ENCODE measurements at places on chromosomes 4 and X.

DNA sequence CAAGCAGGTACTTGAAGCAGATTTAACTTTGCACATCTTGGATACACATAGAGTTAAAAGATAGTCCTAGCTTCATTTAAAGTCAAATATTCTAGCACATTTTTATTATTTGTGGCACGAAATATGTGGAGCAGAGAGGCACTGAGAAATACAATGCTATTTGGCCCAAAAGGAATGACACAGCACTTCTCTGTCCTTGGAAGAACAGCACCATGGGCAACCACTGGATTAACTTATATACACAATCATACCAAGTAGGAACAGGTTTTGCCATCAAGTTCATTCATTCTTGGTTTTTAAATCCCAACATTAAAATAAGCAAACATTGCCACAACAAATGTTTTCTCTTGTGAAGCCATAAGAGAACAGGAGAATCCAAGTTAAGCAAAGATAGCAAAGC is 924 bp upstream of the ENAM start:
- no peak for DNase-seq

- no peak for DNase-seq
Measured at GRCh38 chr4:182800216-182800515, 117.0 kb downstream of the DCTD start.

GRCh38 chr4:156672492-156673305 is 298.9 kb downstream of the PDGFC start:
- DNase-seq = peak; percentile 26

- no peak for DNase-seq
Measured at GRCh38 chr4:100889401-100889800, 371.6 kb upstream of the EMCN start.

DNA sequence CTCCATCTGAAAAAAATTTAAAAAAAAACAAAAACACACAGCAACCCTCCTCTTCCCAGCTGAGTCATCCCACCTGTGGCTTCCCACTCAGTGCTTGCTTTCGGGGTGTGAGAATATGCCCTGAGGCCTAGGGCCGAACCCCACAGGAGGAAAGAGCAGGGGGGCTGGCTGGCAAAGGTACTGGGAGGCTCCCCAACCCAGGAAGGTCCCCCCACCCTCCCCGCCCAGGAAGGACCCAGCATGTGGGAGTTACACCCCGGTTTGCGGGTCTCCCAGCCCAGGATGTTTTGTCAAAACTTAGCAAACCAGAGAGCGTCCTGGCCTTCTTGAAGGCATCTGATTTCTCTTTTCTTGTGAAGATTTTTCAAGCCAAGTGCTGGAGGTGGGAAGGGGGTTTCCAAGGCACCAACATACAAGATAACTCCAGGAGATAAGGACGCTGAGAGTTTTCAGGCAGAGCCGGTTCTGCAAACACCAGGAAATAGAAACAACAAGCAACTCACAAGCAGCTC is 25.7 kb upstream of the CSF2RA start:
- no peak for DNase-seq

- DNase-seq = no peak
Measured at GRCh38 chr4:41119867-41120295, 94.5 kb downstream of the APBB2 start.

DNA sequence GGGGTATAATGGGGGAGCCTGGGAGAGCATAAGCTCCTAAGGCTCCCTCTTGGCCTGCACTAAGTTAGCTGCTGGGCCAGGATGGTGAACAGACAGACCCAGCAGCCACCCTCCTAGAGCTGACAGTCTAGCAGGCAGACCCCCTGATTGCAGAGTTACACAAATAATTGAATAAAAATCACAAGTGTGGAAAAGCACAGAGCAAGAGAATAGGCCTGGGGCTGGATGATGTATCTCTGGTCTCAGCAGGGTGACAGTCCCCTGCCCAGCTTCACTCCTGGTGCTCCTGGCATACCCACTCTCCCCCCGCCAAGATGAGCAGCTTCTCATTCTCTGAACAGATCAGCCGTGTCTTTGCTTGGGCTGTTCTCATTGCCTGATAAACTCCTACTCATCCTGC is 86.1 kb upstream of the STX18 start:
- DNase-seq = no peak

GRCh38 chr4:107210450-107211239 is 174.5 kb upstream of the DKK2 start:
- DNase-seq = no peak

- DNase-seq = no peak
Measured at GRCh38 chr4:2935762-2936743, 27.2 kb downstream of the NOP14 start.

GRCh38 chr4:88759895-88760290 is 62.3 kb upstream of the NAP1L5 start:
- DNase-seq = no peak

DNA sequence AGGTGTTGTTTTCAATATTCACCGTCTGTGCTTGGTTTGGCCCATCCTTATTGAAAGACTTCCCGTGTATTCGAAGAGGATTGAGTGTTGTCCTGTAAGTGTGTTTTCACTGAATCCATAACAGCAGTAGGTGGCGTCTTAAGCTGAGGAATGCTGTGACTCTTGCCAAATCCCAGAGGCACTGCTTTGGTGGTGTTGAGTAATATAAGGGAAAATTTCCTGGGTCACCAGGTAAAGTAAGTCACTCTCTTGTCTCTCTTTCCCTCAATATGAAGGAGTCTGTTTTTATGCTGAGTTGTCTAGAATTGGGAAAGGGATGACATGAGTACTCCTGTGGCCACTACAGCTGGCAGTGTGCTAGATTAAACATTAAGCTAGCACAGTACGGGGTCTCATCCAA is 146.7 kb upstream of the ZXDB start:
- no peak for DNase-seq

- DNase-seq = no peak
Measured at GRCh38 chrX:2955281-2955680, 26.1 kb upstream of the ARSD start.

DNA sequence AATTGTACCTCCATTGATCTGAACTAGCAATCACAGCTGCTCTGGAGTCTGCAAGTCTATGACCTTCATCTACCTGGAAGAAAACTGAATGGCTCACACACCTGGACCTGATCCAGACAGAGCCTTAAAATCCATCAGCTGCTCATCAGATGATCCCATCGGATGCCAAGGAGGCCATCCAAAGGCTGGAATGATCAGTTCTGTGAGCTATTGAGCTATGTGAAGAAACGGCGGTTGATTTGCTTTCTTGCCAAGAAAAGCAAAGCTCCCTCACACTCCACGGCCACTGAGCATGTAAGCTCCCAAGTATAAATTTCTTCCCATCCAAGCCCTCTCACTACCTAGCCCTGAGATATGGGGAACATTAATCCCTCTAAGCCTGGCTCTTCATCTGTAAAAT is 63.1 kb downstream of the RELL1 start:
- no peak for DNase-seq

- no peak for DNase-seq
Measured at GRCh38 chr4:144366425-144366824, 225.9 kb upstream of the GYPA start.

GRCh38 chr4:26489101-26489985 is 941 bp downstream of the CCKAR start:
- DNase-seq = no peak

GRCh38 chr4:1293991-1294390 is 4.3 kb downstream of the MAEA start:
- no peak for DNase-seq

- no peak for DNase-seq
Measured at GRCh38 chr4:107044170-107044569, 8.1 kb upstream of the DKK2 start.

- no peak for DNase-seq
Measured at GRCh38 chrX:44507292-44507691, 35.4 kb downstream of the FUNDC1 start.

GRCh38 chr4:19063662-19064061 is 1042.1 kb upstream of the LCORL start:
- DNase-seq = no peak

DNA sequence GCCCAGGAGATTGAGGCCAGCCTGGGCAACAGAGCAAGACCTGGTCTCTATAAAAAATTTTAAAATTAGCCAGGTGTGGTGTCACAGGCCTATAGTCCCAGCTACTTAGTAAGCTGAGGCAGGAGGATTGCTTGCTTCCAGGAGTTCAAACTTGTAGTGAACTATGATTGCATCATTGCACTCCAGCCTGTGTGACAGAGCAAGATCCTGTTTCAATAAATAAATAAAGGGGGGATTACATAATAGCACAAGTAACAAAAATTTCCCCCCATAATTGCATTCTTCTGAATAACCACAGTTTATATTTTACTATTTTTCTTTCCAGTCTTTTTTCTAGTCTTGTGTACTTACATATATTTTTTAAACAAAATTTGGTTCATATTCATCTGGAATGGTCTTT is 135.6 kb downstream of the CHIC2 start:
- no peak for DNase-seq

GRCh38 chrX:136121788-136122187 is 25.5 kb upstream of the FHL1 start:
- no peak for DNase-seq

GRCh38 chr4:59180161-59180560 is 2020.0 kb upstream of the ADGRL3 start:
- no peak for DNase-seq

- no peak for DNase-seq
Measured at GRCh38 chr4:30294295-30294694, 425.9 kb upstream of the PCDH7 start.

- peak; percentile 70 for DNase-seq
Measured at GRCh38 chrX:153554519-153555167, 37.2 kb downstream of the ATP2B3 start.

DNA sequence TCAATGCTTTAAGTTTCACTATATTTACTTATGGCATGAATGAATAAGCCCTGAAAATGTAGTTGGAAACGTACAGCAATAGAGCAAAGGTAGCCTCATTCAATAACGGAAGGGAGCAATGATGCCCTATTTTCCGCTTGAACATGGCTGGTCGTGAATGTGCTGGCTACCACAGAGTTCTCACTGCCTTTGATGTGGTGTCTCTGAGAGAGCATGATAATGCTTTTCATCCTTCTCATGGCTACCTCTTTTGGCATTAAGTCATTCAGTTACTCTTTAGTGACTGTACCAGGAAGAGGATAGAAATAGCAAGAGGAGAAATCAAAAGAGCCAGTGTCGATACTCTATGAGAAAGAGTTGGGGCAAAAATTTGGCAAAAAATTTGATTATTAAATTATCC is 308.0 kb downstream of the PPP3CA start:
- no peak for DNase-seq

GRCh38 chr4:29708473-29708872 is 1011.7 kb upstream of the PCDH7 start:
- no peak for DNase-seq

DNA sequence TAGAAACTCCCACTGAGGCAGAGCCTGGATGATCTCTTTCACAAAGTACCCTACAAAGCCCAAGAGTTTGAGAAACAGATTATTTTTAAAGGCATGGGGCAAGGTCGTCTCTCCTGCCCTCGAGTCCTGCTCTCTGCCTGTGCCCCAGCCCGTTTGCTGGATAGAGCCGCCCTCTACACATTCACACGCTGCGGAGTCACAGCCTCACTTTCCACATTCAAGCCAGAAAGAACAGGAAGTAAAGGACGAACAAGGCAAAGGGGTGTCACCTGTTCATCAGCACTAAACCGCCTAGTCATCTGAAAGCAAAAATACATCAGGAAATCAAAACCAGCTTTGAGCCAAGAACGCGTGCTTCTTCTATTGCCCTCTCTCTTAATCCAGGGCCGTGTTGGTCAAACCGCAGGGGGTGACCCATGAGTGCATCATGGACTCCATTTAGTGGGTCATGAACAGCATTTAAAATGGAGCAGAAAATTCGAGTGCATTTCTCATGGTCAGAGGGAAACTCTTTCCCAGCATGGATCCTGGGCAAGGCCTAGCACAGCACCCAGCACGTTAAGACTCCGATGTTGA is 83.4 kb downstream of the PHKA2 start:
- DNase-seq = no peak

DNA sequence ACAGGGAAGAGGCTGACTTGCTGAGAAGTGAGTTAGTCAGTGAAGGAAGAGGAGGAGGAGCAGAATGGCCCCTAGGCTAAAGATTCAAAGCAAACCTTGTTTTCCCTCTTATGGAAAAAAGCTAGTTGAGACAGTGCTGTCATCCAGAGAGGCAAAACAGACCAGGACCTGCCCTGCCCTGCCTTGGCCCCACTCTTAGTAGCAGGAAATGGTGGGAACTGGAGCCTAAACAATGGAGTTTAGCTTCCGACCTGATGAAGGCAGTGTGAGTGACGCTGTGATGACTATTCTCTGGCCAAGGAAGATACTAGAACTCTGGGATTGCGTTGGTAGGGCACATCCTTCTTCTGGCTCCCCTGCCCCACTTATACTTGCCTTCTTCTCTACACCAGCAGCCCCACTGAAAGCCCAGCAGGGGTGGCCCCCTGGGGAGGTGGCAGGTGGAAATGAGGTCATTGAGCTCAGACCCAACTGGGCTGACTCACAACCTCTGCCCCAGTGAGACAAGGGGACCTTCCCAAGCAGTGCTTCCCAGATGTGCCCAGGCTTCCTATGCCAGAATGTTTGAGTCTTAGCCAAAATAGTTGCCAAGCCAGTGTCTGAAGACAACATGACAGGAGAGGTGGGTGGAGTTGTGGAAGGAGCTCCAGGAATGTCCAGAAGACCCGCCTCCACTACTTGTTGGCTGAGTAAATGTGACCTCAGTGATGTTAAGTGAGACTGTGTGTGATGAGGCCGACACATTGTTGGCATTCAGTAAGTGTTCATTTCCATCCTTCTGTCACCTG is 38.8 kb downstream of the MSN start:
- peak; percentile 65 for DNase-seq

- no peak for DNase-seq
Measured at GRCh38 chr4:169258141-169258540, 12.6 kb downstream of the SH3RF1 start.

GRCh38 chrX:19354625-19355024 is 10.9 kb downstream of the PDHA1 start:
- no peak for DNase-seq

DNA sequence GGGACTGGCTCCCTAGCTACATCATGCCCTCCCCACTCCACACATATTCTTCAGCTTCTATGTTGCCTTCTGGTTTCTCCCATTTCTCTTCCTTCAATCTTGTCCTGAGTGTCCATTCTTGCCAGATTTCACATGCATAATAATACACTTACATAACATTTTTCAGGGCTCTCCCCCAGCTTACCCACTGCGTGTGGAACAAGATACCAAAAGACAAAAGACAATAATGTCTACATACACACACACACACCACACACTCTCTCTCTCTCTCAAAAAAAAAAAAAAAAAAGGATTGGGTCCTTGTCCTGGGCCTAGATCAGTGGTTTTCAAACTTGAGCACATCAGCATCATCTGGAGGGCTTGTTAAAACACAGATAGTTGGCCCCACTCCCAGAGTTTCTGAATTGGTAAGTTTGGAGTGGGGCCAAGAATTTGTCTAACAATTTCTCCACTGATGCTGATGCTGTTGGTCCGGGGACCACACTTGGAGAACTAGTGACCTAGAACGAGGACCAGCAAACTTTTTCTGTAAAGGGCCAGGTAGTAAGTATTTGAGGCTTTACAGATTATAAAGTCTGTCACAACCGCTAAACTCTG is 6.5 kb upstream of the SMARCA1 start:
- no peak for DNase-seq

- DNase-seq = no peak
Measured at GRCh38 chr4:82621251-82621650, 59.5 kb upstream of the TMEM150C start.

- DNase-seq = no peak
Measured at GRCh38 chr4:104424475-104424941, 70.2 kb downstream of the CXXC4 start.
